NCI-H510A (cell line): ENCODE measurements at places on chromosomes 6 and 20.

DNA sequence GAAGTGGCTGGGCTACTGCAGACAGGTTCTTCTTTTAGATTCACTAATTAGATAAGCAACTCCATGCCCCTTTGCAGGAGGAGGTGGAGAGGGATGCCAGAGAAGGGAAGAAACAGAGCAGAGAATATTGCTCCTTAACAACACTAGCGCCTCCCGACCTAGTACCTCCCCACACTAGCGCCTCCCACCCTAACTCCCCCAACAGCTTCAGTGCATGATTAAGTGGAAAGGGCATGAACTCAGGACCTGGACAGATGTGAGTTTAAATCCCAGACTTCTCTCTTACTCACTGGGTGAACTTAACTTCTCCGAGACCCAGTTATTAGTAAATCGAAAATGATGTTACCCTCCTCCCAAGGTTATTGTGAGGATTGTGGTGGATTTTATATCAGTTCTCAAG is 25.7 kb downstream of the STX11 start:
- no peak for DNase-seq

GRCh38 chr6:44269921-44270525 is at the start of gene TMEM151B:
Gene TMEM151B (plus strand): TSS chr6:44270450. CDS start chr6:44270743, 293 bp downstream.
- no peak for DNase-seq

GRCh38 chr20:21326700-21327099 is 23.6 kb downstream of the XRN2 start:
- DNase-seq, result no peak

DNA sequence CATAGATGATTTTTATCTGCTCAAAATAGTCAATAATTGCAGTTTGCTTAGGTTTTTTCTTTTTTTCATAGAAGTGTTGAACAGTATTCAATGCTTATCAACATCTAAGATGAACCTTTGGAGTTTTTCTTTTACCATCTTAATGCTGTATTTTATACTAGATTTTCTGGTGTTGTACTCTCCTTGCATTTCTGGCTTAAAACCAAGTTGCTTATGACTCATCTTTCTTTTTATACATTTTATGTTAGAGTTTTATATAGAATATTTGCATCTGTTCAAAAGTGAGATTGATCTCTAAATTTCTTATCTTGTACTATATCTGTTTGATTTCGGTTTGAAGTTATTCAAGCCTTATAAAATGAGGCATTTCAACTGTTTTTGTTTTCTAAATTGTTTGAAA is 232.5 kb downstream of the RFPL4B start:
- no peak for DNase-seq

- DNase-seq, result no peak
Measured at GRCh38 chr20:50499938-50500337, 10.2 kb upstream of the PTPN1 start.
